NCI-H510A treated with DMSO at 0.1 percent for 48 hours (cell line): ENCODE measurements at places on chromosomes 6 and 20.

GRCh38 chr6:29525311-29525639 is 34.3 kb downstream of the UBD start:
- DNase-seq = no peak

GRCh38 chr6:128437685-128438084 is 82.7 kb downstream of the PTPRK start:
- DNase-seq = no peak

- no peak for DNase-seq
These were observed 48.2 kb downstream of the JAG1 start for GRCh38 chr20:10625641-10626040.

DNA sequence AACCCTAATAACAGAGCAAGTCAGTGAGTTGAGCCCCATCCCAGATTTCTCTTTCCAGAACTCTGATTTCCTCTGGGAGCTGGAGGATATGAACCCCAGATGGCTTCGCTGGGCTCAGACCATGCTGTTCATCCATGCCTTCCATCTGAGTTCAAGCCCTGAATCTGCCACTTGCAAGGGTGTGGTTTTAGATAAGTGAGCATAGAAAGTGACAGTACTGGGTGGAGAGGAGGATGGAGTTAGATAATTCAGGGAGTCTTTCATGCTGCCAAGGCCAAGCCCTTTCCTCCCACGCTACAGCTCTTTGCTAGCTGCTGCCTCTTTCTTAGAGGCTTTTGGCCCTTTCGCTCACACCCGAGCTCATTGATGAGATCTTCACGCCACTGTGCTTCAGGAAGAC is 57.2 kb upstream of the MAFB start:
- DNase-seq = no peak

DNA sequence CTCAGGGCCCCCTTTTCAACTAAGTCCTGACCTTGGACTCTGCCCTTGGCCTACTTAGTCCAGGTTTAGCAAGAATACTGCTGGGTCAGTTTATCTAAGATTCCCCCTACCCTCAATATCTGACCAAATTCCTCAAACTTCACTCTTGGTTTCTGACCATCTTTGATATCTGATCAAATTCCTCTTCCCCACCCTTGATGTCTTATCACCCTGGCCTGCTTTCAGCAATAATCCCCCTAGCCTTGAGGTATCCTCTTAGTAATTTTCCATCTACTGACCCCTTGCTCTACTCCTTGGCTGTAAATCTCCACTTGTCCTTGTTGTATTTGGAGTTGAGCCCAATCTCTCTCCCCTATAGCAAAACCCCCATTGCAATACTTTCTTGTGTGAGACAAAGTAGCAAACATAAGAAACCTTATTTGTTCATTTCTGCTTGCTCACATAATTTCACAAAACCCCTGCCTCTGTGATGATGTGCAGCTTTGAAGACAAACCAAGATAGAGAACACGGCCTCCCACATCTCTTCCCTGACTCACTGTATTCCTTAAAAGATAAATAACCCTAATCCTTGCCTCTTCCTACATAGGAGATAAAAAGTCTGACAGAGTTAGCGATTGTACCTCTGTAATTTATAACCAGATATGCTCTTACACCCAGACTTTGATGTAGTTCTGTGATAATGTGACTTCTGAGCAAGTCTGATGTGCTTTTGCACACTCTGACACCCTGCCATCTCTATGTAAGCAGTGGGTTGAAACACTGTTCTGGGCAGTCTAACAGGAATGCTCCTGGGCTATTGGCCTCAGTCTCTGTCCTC is 13.8 kb upstream of the IYD start:
- DNase-seq = no peak

DNA sequence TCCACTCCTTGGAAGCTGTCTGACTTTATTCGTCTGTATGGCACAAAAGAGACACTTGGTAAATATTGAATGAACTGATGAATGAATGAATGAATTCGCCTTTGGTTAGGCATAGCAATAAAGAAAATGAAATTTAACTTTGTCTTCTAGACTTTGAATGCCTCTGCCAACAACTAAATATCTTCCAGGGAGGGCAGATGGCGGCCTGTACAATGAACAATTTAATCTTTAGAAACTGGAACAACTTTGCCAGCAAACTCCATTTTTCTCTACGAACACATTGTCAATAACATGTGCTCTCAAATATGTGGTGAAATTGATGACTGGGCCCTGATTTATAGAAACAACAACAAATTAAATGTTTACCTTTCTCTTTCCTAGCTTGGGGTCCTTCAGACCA is 140.6 kb downstream of the ZNF217 start:
- no peak for DNase-seq
